ENCODE measurements at places on chromosomes 3 and 15.

DNA sequence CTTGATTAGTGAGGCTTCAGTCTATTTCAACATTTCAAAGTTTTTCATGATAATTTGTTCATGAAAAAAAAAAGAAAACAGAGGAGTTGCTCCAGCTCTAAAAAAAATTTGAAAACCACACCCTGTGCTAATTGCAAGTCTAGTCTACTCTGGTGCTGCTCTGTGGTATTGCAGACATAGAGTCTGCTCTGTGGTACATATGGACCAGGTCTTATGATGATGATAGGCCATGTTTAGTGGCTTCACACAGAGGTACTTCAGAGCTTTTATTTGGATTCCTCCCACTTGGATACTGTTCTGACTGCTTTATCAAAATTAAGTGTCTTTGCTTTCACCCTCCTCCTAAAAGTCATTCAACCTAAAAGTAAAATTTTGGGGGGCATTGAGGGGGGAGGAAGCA, 160.8 kb downstream of the ALCAM start:
- DNase-seq, result no peak

DNA sequence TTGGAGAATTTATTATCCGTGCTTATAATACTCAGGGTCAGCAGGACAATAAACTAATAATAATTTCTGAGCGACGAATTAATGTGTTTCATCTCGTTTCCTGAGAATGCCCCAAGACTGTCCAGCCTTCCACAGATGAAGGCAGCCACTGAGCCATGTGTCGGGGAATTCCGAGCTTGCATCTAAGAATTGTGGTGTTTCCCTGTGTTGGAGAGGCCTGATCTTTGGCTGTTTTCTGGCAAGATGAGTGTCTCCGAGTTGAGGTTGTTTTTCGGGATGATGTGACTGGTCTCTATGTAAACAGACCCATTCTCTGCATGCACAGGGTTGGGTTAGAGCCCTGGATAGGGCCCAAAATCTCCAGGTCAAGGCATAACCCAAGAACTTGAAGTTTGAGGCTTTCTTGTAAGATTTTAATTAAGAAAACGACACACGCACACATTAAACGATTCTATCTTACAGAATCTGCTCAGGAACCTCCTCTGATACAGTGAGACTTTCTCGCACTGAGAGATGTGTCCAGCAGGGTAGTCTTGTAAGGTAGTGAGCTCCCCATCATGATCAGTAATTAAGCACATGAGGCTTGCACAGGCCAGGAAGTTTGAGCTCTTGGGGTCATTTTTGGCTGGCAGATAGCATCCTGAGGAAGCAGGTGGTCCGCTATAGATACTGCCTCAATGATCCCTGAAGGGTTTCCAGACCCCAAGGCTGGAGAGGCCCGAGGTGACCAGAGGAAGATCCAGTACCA, 14.4 kb downstream of the FGD5 start:
- DNase-seq, result no peak

DNA sequence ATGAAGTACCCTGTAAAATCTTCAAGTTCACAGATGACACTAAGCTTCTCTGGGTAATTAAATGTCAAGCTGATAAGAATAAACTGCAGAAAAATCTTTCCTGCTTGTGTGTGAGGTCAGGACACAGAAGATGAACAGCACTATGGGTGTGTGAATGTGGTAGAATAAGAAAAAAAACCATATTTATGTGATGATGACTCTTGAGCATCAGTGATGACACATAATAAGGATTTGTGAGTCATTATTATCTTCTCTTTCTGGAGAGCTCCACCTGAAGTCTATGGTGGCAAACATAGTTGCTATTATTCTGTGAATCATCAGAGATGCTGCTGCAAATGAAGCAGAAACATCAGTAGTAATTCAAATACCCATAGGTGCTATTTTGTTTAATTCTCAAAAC, 422.4 kb downstream of the DIPK2A start:
- DNase-seq, result peak; percentile 79

DNA sequence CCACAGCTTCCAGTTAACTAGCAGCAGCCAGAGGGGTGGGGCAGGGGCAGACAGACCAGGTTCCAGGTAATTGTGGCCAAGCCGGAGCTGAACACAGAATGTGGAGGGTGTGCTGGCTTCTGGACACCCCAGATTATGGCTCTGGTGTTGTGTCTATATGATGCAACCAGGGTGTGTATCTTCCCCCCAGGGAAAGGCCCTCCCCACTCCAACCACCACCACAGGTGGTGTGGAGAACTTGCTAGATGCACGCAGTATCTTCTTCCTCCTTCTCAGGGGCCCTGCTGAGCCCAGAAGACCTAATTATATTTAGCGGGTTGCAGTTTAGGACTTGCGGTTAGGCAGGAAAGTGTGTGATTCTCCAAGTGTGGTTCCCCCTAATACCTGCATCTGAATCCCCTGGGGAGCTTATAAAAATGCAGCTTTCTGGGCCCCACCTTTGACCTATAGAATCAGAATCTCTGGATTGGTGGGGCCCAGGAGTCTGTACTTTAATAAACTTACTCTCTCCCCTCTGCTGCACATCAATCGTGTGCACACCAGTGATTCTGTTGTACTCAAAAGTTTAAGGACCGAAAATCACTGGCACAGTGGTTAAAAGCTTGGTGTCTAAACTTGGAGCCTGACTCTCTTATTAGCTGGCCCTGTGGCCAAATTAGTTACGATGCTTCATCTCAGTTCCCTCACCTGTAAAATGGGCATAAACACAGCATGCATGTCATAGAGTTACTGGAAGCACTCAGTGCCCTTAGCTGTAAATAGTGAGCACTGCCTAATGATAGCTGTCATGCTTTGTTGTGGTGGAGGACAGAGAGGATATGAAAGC, 379.1 kb upstream of the PROK2 start:
- no peak for DNase-seq

DNA sequence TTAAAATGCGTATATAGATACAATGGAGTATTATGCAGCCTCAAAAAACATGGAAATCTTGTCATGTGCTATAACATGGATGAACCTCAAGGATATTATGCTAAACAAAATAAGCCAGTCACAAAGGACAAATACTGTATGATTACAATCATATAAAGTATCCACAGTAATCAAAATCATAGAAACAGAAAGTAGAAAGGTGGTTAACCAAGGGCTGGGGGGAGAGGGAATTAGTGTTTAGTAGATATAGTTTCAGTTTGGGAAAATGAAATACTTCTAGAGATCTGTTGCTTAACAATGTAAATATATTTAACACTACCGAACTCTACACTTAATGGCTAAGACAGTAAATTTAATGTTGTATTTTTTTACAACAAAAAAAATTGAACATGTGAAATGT, 9.0 kb downstream of the TOP2B start:
- DNase-seq, result no peak

GRCh38 chr15:63473999-63474809, 30.2 kb upstream of the USP3 start:
- DNase-seq, result peak; percentile 78

DNA sequence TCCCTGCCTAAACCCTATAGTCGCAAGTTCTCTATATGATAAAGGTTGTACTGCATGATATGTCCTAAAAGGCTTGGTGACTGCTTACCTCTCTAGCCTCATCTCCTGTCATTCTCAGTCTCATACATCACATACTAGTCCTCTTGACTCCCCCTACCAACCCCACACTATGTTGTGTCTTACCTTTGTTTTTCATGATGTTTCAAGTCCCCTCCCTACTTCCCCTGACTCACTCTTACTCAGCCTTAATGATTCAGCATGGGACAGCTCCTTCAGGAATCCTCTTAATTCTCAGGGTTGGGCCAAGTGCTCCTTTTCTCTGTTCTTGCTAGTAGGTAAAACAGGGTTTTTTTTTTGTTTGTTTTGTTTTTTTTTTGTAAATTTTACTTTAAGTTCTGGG, 49.6 kb downstream of the SLMAP start:
- DNase-seq, result peak; percentile 99

GRCh38 chr3:42403737-42404136, 6.7 kb downstream of the LYZL4 start:
- DNase-seq, result no peak

GRCh38 chr15:69194025-69194827, 33.8 kb downstream of the GLCE start:
- peak; percentile 15 for DNase-seq

DNA sequence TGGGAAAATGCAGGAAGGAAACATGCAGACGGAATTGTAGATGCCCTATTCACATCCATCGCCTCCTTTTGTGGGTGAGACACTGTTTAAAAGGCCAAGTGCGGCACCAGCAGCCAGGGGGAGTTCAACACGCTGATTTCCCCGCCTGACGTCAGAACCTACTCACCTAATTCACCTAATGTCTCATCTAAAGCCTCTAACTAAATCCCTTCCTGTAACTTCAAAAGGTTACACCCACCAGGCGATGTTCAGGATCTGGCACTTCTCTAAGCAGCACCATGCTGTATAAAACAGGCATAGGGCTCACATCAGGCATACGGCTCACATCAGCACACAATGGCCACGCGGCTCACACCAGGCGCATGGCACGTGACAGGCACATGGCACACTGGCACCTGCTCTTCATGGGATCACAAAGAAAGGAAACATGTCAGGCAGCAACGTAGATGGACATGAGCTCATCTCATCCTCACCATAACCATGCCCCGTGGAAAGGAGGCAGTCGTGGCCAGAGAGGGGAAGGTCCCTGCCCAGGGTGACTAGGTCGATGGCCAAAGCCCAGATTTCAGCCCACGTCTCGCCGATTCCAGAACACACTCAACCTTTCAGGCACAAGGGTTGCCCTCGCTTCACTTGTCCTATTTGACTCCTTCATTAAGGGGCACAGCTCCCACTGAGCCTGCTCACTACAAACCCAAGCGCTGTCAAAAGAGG, 21.7 kb downstream of the XXYLT1 start:
- no peak for DNase-seq

DNA sequence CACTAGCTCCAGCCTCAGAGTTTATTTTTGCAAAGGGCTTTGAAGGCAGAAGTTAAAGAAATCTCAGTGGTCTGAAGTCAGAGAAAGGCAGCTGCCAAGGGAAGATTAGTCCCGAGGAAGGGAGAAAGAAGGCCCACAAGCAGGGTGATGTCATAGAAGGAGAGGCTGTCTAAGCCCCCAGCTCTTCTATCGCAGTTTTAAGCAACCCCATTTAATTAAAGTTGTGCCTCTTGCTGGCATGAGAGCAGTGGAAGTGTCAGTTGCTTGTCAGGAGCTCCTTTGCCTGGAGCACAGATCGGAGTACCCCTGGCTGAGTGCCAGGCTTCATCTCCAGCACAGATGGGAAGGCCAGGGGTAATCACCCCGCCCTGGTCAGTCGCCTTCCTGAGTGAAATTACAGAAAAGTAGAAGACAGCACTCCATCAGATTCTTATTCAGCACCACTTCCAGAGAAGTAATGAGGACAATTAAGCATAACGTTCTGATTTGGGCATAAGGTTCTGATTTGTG, 530.7 kb downstream of the EPHB1 start:
- no peak for DNase-seq

DNA sequence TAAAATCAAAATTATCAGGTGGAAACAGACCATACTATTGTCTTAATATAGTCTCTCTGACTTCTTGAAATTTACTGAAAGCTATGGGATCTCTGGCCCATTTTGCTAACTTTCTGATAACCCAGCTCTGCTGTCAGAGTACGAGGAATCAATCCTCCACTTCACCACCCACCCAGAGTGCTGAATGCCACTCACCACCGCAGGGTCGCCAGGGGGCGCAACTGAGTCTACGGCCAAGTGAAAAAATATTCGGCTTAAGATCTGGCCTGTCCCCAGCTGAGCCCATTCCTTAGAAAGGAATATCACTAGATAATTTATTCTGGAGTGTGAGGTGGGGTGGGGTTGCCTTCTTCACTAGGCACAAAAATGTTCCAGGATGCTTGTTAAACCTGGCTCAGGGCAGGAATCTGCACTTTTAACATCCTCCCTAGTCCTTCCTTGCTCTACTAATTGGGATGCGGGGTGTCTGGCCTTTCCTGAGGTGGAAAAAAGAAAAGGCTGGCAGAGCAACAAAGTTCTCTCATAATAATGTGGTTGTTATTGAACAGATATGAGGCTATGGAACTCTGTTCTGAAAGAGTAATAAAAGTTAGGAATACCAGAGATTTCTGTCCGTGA, 520.6 kb downstream of the MFSD1 start:
- no peak for DNase-seq

GRCh38 chr3:179811321-179812095, 158.7 kb downstream of the USP13 start:
- peak; percentile 73 for DNase-seq

DNA sequence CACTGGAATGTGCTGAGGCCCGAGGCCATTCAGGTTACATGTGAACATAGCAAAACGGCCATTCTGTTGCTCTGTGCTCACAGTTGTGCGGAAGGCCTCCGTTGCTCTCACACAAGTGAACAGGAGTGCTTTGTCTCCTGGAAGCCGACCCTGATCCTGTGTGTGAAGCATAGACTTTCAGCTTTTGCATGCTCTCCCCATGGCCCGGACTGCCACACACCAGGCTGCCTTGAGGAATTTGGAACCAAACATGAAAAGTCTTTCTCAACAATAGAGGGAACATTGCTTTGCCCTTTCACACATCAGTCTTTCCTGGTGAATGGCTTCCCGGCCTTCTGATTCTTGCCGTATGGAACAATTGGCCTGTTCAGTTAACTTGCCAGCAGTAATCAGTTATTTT, 154.8 kb upstream of the LRIG1 start:
- no peak for DNase-seq

- DNase-seq, result peak; percentile 90
These were observed 48.3 kb upstream of the TIPARP start for GRCh38 chr3:156626104-156626503.

DNA sequence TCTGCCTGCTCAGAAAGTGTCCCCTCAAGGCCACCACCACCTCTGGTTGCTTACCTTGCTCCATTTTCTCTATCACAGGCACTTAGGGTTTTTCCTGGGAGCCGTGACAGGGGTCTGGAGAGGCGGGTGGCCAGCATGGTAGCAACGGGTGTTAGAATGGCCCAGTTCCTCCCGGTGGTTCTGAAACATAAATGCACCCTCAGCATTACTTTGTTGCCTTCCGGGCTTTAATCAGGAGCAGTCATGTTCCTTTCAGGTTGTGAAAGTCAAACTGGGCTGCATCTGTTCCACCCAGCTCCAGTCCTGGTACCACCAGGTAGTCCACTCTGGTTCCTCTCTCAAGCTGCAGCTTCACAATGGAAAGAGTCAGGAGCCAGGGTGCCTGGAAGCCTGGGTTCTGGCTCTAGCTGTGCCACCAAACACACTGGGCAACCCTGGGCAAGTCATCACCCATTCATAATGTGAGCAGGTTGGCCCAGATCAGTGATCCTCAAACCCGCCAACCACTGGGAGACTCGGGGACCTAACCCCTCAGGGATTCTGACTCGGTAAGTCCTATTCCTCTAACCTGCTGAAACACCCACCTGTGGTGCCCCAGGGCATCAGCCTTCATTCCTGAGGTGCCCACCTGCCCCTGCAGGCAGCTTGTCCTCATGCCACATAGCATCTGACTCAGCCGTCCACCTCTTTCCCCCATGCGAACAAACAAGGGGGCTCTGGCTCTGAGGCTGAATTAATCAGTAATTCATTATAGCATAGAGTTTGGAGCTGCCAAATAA, 9.3 kb downstream of the BDH1 start:
- no peak for DNase-seq
